CD4-positive, alpha-beta T cell treated with Interleukin-12 subunit alpha and Interleukin-12 subunit beta, for 1 hour (primary cell): ENCODE measurements at places on chromosomes 2 and 18.

DNA sequence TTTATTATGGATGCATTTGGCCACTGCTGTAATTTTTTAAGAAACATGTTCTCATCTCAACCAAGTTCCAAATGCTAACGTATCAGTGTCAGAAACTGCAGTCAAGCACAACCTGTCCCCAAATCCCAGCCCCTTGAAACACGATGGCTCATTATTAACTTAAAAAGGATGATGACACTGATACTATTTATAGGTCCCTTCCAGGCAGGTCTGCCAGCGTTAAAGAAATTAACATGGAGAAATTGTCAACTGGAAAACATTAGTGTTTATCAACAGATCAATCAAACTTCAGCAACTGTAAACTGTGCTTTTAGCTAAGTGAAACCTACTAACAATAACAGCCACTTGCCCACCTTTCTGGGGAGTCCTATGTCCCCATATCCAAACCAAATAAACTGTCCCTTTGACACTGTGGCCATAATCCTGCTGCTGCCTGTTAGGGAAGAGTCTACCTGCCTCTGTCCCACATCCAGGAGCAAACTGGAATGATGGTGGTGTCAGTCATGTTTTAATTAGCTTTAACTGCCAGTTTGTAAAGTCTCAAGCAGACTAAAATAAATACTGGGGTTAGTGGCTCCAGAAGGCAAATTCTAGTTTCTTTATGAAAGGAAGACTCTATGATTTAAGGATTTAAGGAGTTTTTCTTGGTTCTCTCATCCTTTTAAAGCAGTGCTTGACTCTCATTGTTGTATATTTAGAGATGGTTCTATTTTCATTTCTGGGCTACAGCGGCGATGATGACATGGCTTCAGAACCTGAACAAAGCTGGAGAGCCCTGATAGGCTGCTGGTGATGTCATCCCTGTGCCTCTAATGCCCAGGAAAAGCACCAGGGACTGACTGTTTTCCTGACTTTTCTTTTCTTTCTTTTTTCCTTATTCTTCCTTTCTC, 583.6 kb upstream of the PIK3C3 start:
- no peak for DNase-seq

DNA sequence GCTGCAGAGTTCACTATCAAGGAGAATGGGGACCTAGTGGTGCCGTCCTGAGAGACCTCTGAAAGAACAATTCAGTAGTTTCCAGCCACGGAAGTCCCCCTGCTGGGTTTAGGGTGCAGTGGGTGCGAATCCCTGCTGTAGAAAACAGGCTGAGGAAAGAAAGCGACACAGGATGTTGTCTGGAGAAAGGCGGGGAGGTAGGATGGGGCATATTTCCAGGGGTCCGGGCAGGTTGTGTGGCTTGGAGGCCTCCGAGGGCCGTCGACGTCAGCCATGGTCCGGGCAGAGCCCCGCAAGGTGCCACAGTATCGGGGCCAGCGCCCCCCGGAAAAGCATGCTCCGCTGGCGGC, 807 bp upstream of the CREB1 start:
- DNase-seq, result peak; percentile 85

GRCh38 chr2:16218161-16218560, 277.8 kb downstream of the MYCN start:
- no peak for DNase-seq

DNA sequence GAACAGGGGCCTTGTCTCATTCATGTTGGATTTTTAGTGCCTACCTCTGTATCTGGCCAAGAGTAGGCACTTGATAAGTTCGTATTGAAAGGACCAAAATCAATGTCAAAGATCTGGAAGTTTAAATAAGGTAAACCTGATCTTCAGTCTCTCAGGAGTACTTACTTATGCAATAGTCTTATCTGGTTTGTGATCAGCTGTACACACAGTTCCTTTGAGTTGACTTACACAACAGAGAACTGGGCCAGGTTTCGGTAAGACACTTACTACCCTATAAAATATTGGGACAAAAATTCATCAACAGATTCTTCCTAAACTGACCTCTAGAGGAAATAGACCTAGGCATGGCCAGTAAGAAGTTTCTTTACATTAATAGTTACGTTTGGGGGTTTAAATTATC, 113.6 kb upstream of the NXPH2 start:
- DNase-seq, result no peak

DNA sequence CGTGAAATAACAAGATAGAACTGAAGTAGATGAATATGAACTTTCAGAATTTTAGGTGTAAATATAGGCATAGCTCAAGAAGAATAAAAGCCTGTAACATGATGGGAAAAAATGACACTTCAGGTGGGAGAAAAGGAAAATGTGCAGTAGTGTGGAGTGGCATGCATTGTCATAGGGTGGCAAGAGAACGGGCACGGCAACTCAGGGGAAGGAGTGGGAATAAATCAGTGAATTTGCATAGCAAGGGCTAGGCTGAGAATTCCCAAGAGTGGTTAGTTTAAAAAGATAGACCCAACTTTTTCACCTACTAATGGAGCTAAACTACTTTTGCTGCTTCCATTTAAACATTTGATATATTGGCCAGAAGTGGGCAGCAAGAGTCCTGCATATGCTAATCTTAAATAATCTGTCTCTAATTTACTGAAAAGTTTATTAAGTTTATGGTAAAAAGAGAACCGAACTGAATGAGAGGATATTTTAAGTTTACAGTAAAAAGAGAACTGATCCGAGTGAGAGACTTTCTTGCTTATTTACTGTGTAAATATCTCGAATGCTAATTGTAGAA, 228.1 kb downstream of the CTNNA2 start:
- DNase-seq, result no peak

DNA sequence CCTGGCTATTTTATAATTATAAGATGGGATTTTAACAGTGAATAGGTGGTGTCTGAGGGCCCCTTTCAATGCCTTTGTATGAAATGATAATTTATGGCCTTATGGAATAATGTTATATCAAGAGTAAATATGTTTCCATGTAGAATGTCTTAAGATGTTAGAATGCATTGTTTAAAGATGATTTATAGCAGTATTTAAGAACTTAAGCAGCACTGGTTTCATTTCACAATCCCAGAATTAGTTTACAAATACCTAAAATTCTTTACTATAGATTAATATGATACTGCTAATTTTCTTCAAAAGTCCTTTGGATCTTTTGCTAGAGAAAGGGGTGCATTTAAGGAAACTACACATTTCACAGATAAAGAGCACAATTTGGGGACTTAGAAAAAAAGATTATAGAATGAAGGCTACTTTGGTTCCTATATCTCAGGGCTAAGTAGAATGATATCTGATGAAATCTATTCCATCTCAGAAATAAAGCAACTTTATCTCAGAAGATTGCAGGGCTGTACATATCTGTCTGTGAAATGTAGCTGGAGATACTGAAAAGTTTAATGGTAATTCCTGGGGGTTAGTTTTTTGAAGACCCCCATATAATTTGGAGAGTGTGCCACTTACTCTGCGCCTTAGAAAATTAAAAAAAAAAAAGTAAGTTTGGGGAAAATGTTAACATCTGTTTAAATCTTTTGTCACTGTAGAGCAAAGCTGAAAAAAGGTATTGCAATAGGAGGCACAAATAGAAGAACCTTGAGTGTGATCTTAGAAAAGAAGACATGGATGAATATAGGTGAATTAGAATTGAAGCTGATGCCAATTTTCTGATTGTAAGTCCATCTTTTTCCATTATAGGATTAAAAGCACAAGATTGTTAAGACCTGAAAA, 123.4 kb downstream of the GULP1 start:
- no peak for DNase-seq

DNA sequence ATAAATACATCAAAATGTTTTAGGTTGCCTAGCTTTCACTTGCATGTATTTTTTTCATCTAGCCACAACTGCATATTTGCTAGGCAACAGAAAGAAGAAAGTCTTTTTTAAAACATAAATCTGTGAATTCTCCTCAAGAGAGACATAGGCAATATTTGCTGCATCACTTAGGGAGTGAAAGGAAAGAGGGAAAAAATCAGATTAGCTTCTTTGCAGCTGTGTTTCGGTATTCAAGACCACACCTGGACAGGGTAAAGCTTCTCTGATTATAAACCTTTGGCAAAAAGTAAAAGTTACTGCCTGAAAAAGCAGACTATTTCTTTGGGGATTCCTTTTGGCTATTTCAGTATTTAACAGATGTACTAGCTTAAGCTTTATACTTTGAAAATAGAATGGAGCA, 280.9 kb upstream of the ZSWIM2 start:
- no peak for DNase-seq
